ENCODE measurements at places on chromosomes 16 and 17.
A peak's percentile ranks its signal among the peaks of the same experiment; 100 is the strongest.

DNA sequence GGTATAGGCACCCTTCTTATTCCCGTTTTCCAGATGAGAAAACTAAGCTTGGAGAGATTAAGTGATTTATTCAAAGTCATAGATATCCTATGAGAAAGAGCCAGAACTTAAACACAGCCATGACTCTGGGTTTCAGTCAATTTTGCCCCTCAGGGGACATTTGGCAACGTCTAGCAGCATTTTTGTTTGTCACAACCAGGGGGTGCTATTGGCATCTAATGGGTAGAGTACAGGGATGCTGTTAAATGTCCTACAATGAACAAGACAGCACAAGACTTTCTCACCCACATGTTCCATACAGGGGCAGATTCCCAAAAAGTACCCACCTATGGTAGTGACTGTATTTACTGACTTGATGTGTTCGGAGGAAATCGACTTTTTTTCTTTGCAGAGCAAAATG is 4.8 kb upstream of the SHISA9 start:
- no peaks in the 10 kb centered on the region for H3K36me3 ChIP-seq
- no peak overlapping the region for H3K27ac ChIP-seq
- no peak overlapping the region for H3K4me3 ChIP-seq
- H3K27me3 ChIP-seq = peaks cover 5% of the 10 kb centered on the region
- peak; percentile 59 for DNase-seq
- peaks cover 4% of the 10 kb centered on the region for H3K4me1 ChIP-seq

DNA sequence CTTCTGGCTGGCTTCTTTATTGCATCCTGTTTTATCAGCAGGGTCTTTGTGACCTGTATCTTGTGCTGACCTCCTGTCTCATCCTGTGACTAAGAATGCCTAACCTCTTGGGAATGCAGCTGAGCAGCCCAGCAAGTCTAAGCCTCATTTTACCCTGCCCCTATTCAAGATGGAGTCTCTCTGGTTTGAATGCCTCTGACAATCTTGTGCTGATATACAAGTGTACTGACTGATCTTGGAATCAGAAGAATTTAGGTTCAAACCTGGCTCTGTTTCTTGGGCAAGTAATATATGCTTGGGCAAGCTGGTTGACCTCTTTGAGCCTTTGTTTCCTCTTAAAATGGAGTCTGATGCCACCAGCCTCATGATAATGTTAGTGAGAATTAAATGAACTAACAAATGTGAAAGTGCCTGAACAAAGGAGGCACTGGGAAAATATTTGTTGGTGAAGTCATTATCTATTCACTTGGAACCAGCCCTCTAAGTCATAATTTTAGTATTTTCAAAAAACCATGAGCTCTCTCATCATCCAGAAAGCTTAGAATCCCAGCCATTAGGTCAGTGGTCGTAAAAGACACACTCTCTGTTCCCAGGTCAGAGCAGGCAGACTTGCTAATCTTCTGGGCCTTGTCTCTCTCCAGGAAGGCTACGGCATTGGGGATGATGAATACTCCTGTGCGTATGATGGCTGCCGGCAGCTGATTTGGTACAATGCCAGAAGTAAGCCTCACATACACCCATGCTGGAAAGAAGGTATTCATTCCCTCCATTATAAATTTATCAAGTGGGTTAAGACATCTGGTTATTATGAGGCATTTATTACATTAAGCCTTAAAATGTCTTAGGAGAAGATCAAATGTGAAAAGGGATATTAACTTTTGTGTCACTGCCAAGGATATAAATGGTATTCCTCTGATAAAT is 18.1 kb upstream of the ARL2BP start:
- DNase-seq = no peak
- H3K27ac ChIP-seq = no peak overlapping the region
- no peaks in the 10 kb centered on the region for H3K27me3 ChIP-seq
- no peak overlapping the region for H3K4me3 ChIP-seq

- no peak overlapping the region for H3K27ac ChIP-seq
- no peaks in the 10 kb centered on the region for H3K36me3 ChIP-seq
- no peak for DNase-seq
- H3K4me3 ChIP-seq = no peak overlapping the region
- no peaks in the 10 kb centered on the region for H3K4me1 ChIP-seq
Measured at GRCh38 chr17:55783684-55784245, 32.9 kb downstream of the PCTP start.

DNA sequence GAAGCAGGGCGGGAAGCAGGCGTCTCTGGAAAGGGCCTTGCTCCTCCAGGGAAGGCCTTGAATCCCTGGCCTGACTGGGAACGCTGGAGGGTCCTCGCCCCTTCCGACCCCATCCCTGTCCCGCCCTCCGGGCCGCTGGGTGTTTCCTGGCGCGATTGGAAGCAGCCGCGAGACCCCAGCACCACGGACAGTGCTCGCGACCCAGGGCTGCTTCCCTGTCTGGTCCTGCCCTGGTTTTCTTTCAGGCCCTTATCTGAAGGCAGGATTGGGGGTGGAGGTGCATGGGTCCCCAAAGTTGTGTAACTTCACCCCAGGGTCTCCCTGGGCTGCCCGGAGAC is 2.1 kb downstream of the MGAT5B start:
- H3K27me3 ChIP-seq = peaks cover 8% of the 10 kb centered on the region
- H3K27ac ChIP-seq = no peak overlapping the region
- H3K36me3 ChIP-seq = peaks cover 2% of the 10 kb centered on the region

DNA sequence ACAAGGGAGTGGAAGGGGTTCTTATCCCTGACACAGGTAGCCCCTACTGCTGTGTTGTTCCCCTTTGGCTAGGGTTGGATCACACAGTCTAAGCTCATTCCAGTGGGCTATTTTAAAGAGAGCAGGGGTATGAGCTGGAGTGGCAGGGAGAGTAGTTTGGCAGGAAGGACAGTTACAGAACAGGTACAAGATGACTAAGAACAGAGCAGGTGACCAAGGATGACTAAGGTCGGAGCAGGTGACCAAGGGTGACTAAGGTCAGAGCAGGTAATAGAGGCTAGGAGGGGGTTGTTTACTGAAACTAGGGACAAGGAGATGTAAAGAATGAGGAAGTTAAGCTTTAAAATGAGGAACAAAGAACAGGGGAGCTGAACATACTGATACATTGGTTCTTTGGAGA is 58.8 kb downstream of the UTP18 start:
- no peak overlapping the region for H3K27ac ChIP-seq
- no peaks in the 10 kb centered on the region for H3K4me1 ChIP-seq
- no peaks in the 10 kb centered on the region for H3K27me3 ChIP-seq
- no peak for DNase-seq

DNA sequence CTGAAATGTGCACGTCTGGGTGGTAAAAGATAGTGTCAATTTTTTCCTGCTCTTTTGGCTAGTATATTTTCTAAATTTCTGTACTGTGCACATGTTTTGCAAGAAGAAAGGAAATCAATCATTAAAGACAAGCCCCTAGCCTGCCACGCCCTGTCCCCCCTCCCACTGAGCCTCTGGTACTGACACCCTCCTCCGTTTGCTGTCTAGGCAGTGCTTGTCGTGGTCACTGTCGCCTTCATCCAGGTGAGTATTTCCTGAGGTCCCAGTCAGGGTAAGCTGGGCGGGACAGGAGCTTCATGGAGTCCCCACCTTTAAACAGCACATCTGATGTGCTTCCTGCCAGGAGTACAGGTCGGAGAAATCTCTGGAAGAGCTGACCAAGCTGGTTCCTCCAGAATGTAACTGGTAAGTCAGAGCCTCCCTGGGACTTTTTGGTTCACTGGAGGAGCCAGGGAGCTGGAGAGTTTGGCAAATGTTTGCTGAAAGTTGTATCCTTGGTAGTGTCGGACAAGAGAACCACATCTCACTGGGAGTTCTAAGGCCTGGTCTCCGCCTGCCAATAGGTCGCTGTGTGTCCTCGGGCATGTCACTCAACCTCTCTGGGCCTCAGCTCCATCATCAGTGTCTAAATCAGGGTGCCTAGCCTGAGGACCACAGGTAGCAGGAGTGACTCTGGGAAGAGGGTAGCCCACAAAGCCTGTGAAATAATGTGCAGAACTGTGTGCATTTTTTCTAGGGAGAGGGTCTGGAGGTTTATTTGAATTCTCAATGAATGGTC is 42.2 kb downstream of the ATP2C2 start:
- H3K36me3 ChIP-seq = no peaks in the 10 kb centered on the region
- H3K4me1 ChIP-seq = peaks cover 2% of the 10 kb centered on the region
- no peak for DNase-seq

DNA sequence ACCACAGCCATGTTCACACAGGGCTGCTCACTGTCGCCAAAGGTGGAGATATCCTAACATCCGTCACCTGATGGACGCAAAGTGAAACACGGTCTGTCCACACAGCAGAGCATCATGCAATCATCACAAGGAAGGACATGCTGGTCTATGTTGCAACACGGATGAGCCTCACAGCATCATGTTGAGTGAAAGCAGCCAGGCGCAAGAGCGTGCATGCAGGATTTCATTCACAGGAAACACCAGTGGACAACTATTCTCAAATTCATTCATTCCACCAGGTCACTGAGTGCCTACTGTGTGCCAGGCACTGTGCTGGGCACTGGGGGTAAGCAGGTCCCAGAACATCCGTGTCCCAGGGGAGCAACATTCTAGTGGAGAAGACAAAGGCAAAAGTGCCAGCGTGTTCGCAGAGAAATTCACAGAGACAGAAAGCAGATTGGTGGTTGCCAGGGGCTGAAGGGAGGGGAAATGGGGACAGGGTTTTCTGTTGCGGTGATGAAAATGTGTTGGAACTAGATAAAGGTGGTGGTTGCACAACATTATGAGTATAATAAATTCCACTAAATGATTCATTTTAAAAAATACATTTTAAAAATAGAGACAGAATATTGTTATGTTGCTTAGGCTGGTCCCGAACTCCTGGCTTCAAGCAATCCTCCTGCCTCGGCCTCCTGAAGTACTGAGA is 22.7 kb upstream of the KCNJ12 start:
- DNase-seq = no peak
- no peak overlapping the region for H3K4me3 ChIP-seq
- H3K27ac ChIP-seq = no peak overlapping the region
- no peaks in the 10 kb centered on the region for H3K36me3 ChIP-seq
- no peaks in the 10 kb centered on the region for H3K27me3 ChIP-seq

DNA sequence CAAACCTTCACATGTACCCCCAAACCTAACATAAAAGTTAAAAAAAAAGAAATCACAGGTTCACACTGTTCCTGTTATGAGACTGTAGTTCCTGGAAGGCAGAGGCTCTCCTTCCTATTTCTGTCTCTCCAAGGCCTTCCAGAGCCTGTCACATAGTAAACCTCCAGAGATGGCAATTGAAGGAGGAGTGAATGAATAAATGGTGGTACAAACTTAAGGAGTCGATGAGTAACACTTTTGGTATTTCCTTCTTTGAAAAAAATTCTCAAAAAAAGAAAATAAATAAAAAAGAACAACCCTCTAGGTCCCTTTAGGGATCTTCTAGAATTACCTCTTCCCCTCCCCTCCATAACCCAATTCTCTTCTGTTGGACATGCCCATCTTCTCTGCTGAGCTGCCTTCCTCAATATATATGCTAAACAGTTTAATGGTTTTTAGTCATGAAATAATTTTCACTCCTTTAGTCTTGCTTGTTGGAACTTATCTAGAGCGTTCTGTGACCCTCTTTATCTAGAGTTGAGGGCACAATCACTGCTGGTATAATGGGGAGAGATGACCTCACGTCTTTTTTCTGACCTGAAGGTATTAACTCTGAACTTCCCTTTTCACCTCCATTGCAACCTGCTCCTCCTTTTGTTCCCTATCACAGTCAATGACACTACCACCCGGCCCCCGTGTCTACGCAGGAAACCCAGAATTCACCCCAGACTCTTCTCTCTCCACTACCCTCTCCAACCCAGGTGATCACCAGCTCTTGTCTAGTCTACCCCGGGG is 1.7 kb upstream of the TAF15 start:
- no peaks in the 10 kb centered on the region for H3K27me3 ChIP-seq
- peaks cover 17% of the 10 kb centered on the region for H3K4me1 ChIP-seq
- DNase-seq = no peak
- H3K36me3 ChIP-seq = no peaks in the 10 kb centered on the region
- no peak overlapping the region for H3K27ac ChIP-seq

DNA sequence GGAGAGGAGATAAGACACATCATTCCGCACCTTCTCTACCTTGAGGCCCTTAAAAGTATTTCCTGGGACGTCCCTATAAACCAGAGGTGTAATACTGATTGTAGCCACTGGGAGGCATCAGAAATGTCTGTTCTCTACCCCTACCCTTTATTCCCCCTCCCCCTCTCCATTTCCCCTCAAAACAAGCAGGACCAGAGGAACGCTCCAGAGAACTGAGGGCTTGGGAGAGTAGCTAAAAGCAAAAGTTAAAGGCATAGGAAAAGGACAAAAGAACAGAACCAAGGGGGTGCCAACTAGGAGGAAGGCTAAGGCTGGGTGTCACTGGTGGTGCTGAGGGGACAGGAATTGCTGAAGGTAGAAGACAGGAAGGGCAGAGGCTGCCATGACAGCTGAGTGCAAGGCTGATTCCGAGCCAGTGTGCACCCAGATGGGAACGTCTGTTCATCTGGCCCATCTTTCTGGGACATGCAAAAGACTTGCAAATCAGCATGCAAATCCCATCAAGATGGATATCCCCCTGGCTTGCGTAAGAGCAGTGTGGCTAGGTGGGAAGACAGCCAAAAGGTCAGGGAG is 6.7 kb downstream of the CAMTA2 start:
- H3K4me3 ChIP-seq = no peak overlapping the region

DNA sequence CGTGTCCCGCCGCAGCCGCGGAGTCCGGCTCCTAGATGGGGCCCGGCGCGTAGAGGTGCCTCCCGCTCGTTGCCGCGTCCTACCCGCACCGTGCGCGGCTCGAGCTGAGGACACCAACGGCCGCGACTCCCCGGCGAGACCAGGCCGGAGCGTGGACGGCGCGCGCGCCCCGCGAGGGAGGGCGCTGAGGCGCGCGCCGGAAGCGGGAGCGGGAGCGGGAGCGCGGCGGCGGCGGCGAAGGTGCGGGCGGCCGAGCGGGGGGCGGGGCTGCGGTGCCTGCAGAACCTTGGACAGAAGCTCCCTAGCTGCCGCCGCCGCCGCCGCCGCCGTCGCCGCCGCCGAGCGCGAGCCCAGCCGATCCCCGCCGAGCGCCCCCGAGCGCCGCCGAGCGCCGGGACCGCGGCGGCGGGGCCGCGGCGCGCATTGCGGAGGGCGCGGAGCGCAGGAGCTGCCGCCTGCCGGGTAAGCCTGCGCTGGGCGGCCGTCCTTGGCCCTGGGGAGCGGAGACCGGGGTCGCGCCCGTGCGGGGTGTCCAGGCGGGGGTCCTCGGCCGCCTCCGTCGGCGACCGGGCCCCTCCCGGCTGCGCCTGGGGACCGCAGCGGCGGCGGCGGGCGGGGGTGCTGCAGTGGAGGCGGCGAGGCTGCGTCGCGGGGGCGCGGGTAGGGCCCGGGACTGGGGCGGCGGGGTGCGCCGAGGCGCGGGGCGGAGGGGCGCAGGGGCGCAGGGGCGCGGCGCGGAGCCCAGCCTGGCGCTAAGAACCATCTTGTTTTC is at the start of gene CDK5R1:
Gene CDK5R1, plus strand, starts transcription at position 293 of the 772 bp plus-strand sequence. CDS start 628 bp downstream, outside the sequence.
- peak; percentile 79 for DNase-seq
- no peaks in the 10 kb centered on the region for H3K27me3 ChIP-seq
- H3K4me1 ChIP-seq = peaks cover 26% of the 10 kb centered on the region
- H3K27ac ChIP-seq = peak within 1 kb of the TSS; percentile 79

GRCh38 chr17:78677303-78678221 is 100.4 kb upstream of the DNAH17 start:
- peaks cover 12% of the 10 kb centered on the region for H3K36me3 ChIP-seq
- no peaks in the 10 kb centered on the region for H3K4me1 ChIP-seq
- H3K4me3 ChIP-seq = no peak overlapping the region
- no peaks in the 10 kb centered on the region for H3K27me3 ChIP-seq
- no peak for DNase-seq
- H3K27ac ChIP-seq = no peak overlapping the region

GRCh38 chr17:38619451-38619795 is 13.7 kb upstream of the SRCIN1 start:
- H3K4me3 ChIP-seq = no peak overlapping the region
- no peak for DNase-seq
- H3K36me3 ChIP-seq = no peaks in the 10 kb centered on the region
- H3K27me3 ChIP-seq = no peaks in the 10 kb centered on the region
